ENCODE measurements at places on chromosomes 3 and 15. TPM values are rescaled to one million over a fixed set of nuclear protein-coding genes. Genes with fewer than 3 reads are reported as not detected.

DNA sequence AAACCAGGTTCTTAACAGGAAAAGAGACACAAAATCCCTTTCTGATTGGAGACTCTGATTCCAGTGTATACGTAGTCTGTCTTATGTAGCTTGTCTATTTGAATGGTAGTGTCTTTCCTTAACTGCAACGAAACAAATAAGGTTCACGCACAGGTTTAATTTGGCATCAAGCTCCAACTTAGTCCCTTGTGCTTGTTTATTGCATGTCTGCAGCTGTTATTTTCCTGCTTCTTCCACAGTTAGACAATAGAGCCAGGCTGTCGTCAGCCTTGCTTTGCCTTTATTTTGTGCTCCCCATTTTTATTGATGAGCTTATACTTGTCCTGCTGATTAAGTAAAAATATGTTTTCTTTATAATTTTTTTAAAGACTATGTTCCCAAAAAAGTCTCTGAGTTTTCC is 152.7 kb upstream of the CDIN1 start:
- no peak for DNase-seq

- DNase-seq: no peak
Observed at GRCh38 chr15:57537488-57538264, 54.0 kb upstream of the MYZAP start.

The UMPS gene
- total RNA-seq: 88.6 TPM

The CCDC9B gene
- 0.24 TPM for total RNA-seq

The DNAH12 gene
- total RNA-seq: 0.08 TPM

GRCh38 chr3:149015393-149015792 is 24.1 kb downstream of the GYG1 start:
- DNase-seq: no peak

DNA sequence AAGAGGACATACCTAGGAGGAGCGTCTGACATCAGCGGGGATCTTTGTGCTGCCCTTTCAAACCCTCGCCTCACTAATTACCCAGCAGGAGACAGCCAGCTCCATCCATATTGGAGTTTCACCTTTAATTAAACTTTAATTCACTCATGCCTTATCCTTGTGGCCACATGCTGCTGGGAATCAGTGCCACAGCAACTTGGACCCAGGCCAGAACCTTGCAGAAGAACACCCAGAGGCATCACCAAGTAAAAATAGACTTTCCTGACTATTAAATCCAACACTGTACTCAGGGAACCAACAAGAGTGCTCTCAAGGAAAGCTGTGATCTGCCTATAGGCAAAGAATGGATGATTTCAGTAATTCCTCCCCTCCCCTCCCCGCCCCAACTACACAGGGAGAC is 23.9 kb downstream of the EIF1B start:
- DNase-seq: no peak

DNA sequence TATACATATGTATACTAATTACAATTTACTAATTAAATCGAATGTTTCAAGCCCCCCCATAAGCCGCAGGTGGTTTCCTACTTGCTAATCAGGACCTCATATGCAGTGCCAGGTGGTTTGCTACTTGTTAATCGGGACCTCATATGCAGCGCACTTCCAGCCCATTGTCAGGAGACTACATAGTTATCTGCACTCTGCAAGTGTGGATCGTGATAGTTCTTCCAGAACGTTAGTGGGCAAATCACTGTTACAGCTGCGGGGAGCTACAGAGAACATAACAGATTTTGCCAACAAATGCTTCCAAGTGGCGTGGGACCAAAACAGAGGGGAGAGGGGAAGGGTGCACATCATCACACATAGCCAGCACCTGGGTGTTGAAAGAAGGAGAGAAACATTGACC is 558.4 kb downstream of the GABRG3 start:
- DNase-seq: no peak

The TRIM42 gene
- total RNA-seq: not detected

DNA sequence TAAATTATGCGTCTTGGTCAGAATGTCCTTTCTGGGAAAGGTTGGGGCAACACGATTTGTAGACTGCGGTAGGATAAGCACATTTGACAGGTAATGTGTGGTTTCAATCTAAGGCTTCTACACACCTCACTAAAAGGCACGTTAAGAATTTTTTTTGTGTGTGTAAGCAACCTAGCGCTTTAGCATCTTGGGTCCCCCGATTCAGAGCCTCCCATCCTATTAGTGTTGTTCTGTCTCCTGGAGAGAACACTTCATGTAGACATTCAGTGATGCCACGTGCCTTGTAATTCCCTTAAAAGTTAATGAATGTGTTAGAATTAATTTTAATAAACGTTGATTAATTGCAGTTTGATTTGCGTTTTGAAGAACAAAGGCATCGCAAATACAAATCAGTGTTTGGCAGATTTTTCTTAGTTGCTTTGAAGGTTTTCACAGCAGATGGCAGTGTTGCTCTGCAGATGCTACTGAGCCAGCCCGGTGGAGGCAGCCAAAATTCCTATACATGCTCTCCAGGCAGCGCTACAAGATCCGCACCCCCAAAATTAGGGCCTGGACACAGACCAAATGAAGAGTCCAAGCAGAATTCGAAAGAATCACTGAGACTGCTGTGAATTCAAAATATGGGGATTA is 63.5 kb downstream of the OTOL1 start:
- no peak for DNase-seq

DNA sequence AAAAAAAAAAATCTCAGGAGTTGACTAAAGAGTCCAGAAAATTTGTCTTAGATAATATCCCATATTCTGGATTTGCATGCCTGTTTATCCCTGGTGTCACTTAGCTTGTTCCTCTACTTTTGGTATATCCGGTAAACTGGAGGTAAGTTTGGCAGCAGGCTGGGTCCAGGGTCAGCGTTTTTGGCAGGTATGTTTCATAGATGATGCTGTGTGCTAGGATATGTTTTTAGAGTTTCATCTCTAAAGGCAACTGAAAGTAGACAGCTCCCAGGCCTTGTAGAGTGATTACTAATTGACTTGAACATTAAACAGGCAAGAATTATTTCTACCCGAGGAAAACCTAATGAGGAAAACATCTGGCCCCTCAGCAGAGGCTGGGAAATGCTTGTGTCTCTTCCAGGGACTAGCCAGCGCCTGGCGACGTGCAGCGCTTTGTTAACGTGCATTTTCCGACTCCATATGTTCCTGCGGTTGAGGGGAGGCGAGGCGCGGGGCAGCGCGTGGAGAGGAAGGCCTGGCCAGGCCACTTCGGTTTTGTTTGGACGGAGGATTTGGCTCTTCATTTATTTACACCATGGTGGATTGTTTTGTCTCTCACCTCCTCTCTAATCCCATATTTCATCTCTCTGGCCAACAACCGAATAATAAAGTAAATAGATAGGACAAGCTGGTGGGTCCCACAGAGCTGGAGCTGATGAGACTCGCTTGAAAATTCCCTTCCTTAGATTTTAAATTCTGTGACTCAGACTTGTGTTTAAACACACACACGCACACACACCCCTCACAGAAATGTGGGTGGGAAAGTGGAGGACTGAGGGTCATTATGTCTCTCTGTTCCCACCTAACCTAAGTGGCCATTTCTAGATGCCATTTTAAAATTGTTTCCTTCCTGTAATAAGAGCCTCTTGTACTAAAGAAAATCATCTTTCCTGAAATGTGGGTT is 65.3 kb downstream of the ASB7 start:
- DNase-seq: no peak

DNA sequence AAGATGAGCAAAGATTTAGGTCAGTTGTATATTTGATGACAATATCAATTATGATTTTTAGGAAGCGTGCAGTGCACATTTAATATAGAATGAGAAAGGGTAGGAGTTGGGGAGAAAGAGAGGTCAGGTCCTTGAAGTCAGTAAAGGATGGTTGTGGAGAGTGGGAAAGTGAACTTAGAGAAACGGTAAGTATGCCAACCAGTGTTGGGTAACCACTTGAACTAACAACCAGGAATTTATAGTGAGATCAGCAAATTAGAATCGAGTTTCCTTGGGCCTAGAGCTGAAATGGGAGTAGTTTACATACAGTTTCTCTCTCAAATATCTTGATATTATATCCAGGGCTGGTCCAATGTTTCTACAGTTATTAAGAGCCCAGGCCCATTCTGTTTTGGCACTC is 188.5 kb upstream of the RBMS3 start:
- no peak for DNase-seq

- DNase-seq: no peak
Observed at GRCh38 chr3:147915057-147915456, 505.9 kb downstream of the ZIC1 start.

The XCR1 gene
- not detected for total RNA-seq

The KBTBD13 gene
- total RNA-seq: not detected

The NDN gene
- 3.9 TPM for total RNA-seq

- no peak for DNase-seq
Observed at GRCh38 chr3:118736107-118736506, 298.5 kb downstream of the IGSF11 start.

The FBLN2 gene
- total RNA-seq: 1.9 TPM

DNA sequence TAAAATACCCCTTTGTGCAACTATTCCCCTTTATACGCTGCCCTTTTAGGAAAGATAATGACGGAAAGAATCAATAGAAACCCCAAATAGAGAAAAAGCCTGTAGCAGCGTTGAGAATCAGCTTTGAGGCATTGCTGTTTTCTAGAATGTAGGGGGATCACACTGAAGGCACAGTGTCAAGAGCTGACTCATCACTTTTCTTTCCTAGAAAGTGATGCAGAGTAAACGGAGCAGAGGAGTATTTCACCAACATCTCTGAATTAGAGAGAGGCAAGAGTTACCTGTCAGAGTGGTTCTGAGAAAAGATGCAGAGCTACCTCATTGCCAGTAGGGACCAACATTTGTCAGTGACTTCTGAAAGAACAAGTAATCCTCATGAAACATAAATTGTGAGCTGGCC is 269.8 kb upstream of the TMC3 start:
- DNase-seq: no peak

The SNUPN gene
- 34.1 TPM for total RNA-seq

The RBMS3 gene
- total RNA-seq: 1.6 TPM

The ATP13A4 gene
- total RNA-seq: 1.7 TPM

GRCh38 chr3:68378631-68379030 is 553.7 kb downstream of the TAFA4 start:
- no peak for DNase-seq

The PP2D1 gene
- not detected for total RNA-seq

- DNase-seq: no peak
Observed at GRCh38 chr3:56320883-56321282, 147.4 kb downstream of the ERC2 start.

- DNase-seq: no peak
Observed at GRCh38 chr3:108219336-108219735, 2.9 kb downstream of the IFT57 start.

The RGMA gene
- total RNA-seq: 0.08 TPM

- DNase-seq: no peak
Observed at GRCh38 chr15:96348112-96349027, 17.9 kb downstream of the NR2F2 start.

The FGD5 gene
- 0.27 TPM for total RNA-seq

GRCh38 chr3:70310809-70311208 is 1.6 kb downstream of the MDFIC2 start:
- no peak for DNase-seq

GRCh38 chr3:143011705-143012104 is 10.3 kb downstream of the U2SURP start:
- no peak for DNase-seq

Measured in activated naive CD8-positive, alpha-beta T cell treated with anti-CD3 and anti-CD28 coated beads for 36 hours (primary cell).